ENCODE measurements at places on chromosomes 7 and 10.

- DNase-seq, result no peak
Observed at GRCh38 chr7:148211740-148212151, 378.8 kb upstream of the C7orf33 start.

DNA sequence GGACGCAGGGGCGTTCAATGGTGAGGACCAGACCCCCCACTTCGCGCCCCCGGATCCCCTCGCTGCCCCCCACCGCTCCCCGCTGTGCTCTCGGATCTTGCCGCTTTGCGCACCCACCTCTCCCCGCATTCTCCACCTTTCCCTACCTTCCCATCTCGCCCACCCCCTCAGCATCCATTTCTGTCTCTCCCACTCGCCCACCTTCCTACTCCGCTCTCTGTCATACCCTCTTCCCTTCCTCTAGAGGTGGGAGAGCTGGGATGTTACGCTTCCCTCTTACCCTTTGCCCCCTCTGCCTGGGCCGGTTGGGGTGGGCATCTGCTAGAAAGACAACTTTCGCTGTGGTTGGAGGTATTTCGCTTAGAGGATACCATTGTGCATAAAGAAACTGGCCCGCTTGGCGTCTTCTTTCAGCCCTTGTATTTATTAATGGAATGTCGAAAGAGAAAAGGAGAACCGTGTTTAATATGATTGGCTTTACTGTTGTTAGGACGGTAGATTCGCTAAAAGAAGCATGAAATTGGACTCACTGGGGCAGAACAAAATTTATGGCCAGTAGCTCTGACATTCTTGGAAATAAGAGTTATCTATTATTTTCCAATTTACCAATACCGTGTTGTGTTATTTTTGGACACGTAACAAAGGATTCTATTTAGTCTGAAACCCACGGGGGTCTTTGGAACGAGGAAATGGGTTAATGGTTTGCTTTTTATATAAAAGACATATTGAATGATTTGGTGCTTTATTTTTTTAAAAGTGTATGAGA lies 873 bp downstream of the PRKAR2B start:
- no peak for DNase-seq

DNA sequence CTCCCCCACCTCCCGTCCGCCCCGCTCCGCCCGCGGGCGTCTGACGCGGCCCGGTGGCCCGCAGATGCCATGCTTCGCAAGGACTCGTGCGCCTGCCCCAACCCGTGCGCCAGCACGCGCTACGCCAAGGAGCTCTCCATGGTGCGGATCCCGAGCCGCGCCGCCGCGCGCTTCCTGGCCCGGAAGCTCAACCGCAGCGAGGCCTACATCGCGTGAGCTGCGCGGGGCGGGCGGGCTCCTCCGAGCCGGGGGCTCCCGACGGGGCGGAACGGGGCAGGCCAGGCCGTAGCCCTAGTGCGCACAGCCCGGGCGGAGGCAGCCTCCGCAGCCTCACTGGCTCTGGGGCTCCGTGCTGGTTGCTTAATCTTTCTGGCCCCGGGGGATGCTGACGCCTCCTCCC lies 2.8 kb downstream of the ASIC3 start:
- no peak for DNase-seq

DNA sequence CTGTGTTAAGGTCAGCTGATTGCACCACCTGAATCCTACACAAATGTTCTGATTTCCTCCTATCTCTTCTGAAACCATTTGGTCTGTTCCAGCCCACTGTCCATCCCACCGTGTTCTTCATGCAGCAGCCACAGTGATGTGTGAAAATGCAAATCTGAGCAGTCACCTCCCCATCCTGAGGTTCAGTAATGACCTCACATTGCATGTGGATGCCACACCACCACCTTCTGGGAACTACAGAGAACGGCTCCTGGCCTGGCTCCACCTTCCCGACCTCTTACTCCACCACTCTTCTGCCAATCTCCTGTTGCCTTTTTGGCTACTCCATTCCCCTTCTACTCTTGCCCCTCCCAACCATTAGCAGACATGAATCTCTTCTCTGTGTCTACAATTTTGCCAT lies 244.4 kb downstream of the TNS3 start:
- DNase-seq, result no peak

GRCh38 chr7:105084581-105084980 lies 70.6 kb downstream of the KMT2E start:
- DNase-seq, result no peak

- DNase-seq, result no peak
Observed at GRCh38 chr7:71439321-71439720, 307.4 kb downstream of the GALNT17 start.

DNA sequence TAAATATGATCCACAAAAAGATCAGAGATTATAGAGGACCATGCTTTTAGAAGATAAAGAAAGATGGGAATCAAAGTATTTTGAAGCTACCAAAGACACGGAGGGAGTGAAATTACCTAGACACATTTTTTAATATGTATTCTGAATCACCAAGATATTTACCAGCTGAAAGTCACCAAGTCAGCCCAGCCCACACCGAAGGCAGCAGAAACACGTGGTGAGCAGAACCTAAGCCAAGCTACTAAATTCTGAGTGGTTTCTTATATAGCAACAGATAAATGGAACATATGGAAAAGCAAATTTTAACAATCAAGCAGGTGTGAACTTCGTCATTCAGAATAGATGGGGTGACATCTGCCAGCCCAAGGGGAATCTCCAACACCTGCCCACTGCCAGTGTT lies 134.7 kb upstream of the AKR1E2 start:
- no peak for DNase-seq

- DNase-seq, result no peak
Observed at GRCh38 chr7:50696810-50697582, 85.7 kb downstream of the GRB10 start.

- no peak for DNase-seq
Observed at GRCh38 chr10:1124796-1125195, 68.6 kb downstream of the WDR37 start.

DNA sequence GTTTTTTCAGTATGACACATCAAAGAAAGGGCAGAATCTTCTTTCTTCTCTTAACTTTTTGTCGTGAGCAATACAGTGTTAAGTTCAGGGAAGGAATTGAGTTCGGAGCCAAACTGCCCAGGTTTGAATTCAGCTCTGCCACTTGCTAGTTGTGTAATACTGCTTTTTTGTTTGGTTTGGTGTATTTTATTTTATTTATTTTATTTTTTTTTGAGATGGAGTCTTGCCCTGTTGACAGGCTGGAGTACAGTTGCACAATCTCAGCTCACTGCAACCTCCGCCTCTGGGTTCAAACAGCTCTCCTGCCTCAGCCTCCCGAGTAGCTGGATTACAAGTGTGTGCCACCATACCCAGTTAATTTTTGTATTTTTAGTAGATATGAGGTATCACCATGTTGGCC lies 539.8 kb upstream of the GALNT17 start:
- DNase-seq, result no peak

- no peak for DNase-seq
Observed at GRCh38 chr10:19825700-19826099, 9.5 kb downstream of the PLXDC2 start.

- DNase-seq, result no peak
Observed at GRCh38 chr10:68088740-68089139, 13.7 kb upstream of the HERC4 start.

DNA sequence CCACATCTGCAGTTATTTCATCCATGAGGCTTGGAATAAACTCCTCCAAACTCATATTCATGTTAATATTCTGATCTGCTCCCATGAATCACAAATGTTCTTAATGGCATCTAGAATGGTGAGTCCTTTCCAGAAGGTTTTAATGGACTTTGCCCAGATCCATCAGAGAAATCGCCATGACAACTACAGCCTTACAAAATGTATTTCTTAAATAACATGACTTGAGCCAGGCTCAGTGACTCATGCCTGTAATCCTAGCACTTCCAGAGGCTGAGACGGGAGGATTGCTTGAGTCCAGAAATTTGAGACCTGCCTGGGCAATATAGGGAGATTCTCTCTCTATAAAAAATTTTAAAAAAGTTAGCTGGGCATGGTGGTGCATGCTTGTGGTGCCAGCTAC lies 102.1 kb upstream of the TMEM168 start:
- no peak for DNase-seq

All from GM12864 (cell line).